T-helper 17 cell (primary cell): ENCODE measurements at places on chromosomes 13 and 19. TPM values are rescaled to one million over a fixed set of nuclear protein-coding genes. Genes with fewer than 3 reads are reported as not detected.

The CCDC194 gene
- not detected for total RNA-seq

The SHD gene
- total RNA-seq = not detected

The ZNF541 gene
- 0.65 TPM for total RNA-seq

DNA sequence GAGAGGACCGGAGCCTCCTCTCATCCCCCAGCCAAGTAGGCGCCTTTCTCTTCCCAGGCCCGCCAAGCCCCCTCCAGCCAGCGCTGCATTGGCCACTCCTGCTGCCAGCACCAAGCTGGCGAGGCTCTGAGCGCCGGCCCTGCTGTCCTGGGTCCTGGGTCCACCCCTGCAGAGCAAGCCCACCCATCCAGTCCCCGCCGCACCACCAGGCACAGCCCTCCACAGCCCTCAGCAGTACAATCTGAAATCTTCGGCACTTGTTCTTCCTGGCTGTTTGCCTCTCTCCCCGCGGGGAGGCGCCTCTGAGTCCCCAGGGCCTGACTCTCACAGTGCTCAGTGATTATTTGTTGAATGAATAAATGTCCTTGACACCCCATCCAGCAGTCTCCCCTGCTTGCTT lies 236.4 kb upstream of the SGCG start:
- H3K36me3 ChIP-seq = peaks cover 5% of the 10 kb centered on the region
- no peak overlapping the region for H3K27ac ChIP-seq
- H3K4me3 ChIP-seq = no peak overlapping the region
- peaks cover 36% of the 10 kb centered on the region for H3K27me3 ChIP-seq
- H3K4me1 ChIP-seq = peaks cover 2% of the 10 kb centered on the region

- DNase-seq = peak; percentile 19
- H3K4me3 ChIP-seq = peak overlapping the region; percentile 82
- no peaks in the 10 kb centered on the region for H3K27me3 ChIP-seq
- no peak overlapping the region for H3K27ac ChIP-seq
Observed at GRCh38 chr19:3801412-3802096, 15.4 kb upstream of the MATK start.

DNA sequence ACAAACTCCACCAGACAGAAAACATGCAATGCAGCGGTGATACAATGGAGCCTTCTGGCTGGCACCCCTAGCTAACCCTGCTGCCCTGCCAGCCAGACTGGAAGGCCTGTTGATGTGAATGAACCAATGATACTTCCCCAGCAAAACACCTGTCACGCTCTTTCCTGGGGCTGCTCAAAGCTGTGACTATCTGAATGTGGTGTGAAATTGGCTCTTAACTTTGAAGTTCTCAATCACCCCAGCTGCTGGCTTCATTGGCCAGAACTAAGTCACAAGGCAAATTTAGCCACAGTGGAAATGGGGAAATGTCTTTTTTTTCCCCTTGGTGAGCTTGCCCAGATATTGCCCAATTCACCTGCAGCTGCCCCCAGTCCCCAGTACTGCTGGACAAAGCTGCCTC lies 147.3 kb downstream of the SLC7A1 start:
- no peaks in the 10 kb centered on the region for H3K4me1 ChIP-seq
- no peak overlapping the region for H3K27ac ChIP-seq
- H3K36me3 ChIP-seq = peaks cover 3% of the 10 kb centered on the region
- H3K27me3 ChIP-seq = peaks cover 33% of the 10 kb centered on the region
- DNase-seq = no peak

GRCh38 chr13:113650731-113651148 lies 7.3 kb downstream of the ATP4B start:
- H3K4me3 ChIP-seq = no peak overlapping the region
- DNase-seq = no peak
- H3K27me3 ChIP-seq = no peaks in the 10 kb centered on the region
- no peak overlapping the region for H3K27ac ChIP-seq
- H3K36me3 ChIP-seq = no peaks in the 10 kb centered on the region
- H3K4me1 ChIP-seq = peaks cover 12% of the 10 kb centered on the region
